ENCODE measurements at places on chromosomes 13 and 19.

DNA sequence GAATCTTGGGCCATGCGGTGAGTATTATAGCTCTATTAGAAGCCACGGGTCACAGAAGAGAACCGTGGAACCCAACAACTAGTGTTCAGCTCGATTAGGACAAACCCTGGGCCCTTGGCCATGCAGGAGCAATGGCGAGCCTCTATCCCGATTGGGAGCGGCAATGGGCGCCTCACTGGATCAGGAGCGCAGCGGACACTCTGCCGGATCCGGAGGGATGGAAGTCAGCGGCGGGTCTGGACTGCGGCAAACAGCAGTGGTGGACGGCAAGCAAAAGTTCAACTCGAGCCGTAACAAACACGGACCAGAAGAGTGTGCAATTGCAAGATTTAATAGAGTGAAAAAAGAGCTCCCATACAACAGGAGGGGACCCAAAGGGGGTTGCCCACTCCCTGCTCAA lies 1481.9 kb downstream of the PCDH9 start:
- no peak for DNase-seq

DNA sequence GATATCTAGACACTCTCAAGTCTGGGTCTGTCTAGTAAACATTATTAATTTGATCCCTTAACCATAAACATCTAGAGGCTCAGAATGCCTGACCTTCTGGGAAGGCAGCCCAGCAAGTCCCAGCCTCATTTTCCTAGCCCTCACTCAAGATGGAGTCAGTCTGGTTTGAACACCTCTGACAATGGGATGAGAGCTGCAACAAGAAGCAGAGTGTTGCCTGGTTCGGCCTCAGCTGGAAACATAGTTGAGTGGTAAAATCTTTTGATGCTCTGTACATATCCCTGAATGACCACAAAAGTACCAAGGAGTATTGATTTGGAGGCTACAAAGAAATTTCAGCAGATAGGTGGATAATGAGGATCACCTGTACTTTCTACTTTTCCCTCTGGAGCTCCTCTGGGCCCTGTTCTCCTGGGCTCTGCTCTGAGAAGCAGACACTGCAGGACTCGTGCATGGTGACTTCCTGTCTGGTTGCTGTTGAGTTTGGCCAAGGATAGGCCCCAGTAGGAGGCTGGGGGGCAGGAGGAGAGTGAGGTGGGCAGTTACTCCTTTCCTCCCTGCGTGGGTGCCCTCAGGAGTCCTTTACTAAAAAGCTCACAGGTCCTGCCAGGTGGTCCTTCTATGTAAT lies 68.4 kb upstream of the SLC15A1 start:
- DNase-seq: no peak

GRCh38 chr13:79479882-79480281 lies 1.1 kb upstream of the NDFIP2 start:
- DNase-seq: no peak

DNA sequence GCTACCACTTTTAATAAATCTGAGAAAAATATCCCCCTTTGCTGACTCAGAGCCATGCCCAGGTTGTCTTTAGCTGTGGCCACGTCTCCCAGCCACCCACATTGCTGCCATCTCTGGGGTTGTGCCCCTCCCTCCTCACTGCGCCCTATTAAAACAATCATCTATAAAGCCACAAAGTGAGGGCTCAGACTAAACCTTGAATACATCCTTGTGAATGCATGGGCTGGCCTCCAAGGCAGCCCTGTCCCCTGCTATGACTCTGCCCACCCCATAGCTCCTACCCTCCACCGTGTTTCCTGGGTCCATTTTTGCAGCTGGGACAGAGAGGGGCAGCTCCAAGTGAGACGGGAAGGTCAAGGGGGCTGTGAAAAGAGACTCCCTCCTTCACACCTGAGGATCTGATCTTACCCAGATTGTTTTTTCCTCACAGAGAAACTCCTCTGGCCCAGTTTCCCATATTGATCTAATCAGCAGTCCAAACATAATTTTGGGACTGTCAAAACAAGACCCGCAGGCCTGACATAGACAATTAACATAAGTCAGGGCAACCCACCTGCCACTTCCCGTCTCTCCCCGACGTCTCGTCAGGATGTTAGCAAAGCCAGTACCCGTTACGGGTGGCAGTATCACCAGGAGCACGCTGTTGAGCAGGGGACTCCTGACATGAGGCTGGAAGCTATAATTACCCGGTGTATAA lies 199.0 kb downstream of the KATNAL1 start:
- no peak for DNase-seq

GRCh38 chr13:39297664-39298171 lies 259.5 kb downstream of the NHLRC3 start:
- DNase-seq: no peak

GRCh38 chr19:56120371-56121179 lies 520 bp downstream of the ZNF787 start:
- peak; percentile 59 for DNase-seq

GRCh38 chr13:27104606-27105005 lies 67.0 kb downstream of the USP12 start:
- DNase-seq: no peak

- no peak for DNase-seq
Observed at GRCh38 chr13:112619730-112620631, 32.0 kb upstream of the TUBGCP3 start.

Data from stimulated activated CD8-positive, alpha-beta memory T cell treated with anti-CD3 and anti-CD28 coated beads, Interleukin-4, amount 100 ng/mL, for 1 hour (primary cell).